ENCODE measurements at places on chromosomes 3 and 15. TPM values are rescaled to one million over a fixed set of nuclear protein-coding genes. Genes with fewer than 3 reads are reported as not detected.

Gene SOX2
- not detected for total RNA-seq

Gene ANKUB1
- not detected for total RNA-seq

Gene ETV5
- total RNA-seq: 61.6 TPM

DNA sequence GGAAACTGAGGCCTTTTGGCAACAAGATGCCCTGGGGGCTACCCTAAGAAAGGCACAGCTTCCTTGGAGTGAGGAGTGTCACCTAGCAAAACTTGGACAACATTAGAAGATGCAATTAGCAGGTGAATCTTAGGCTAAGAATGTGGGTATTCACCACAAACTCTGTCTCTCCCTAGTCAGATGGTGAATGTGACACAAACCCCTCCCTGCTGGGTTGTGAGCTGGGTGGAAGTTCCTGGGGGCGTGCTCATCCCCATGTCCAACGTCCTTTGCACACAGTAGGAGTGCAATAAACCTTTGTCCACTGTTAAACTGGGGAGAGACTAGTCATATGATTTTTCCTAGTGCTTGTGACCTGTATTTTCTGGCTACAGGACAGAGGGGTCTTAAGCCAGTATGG, 67.1 kb upstream of the SH3GL3 start:
- DNase-seq: no peak
